Stimulated activated CD4-positive, alpha-beta T cell treated with anti-CD3 and anti-CD28 coated beads, TNF-alpha, amount 100 ng/mL, for 1 hour (primary cell): ENCODE measurements at places on chromosomes 2 and 18.

GRCh38 chr2:176003958-176004357, 1.9 kb upstream of the LNPK start:
- no peak for DNase-seq

GRCh38 chr18:48000701-48001100, 70.2 kb upstream of the SMAD2 start:
- no peak for DNase-seq

DNA sequence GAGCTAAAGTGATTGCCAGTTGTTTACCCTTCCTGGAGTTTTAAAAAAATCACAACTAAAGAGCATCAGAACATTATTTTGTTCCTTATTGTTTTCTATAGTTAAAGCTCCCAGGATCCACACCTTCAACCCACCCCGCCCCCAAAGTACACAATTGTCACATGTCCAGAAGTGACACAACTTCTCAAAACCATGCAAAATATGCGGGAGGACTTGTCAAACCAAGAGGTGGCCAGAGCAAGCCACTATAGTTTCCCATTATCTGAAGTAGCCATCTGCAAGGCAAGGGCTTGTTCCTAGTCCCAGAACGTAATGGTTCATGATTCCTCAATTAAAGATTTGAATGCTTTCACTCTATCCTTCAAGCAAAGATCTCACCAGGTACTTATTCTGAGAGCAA, 9.9 kb upstream of the INO80C start:
- no peak for DNase-seq

- no peak for DNase-seq
These were observed 21.1 kb upstream of the TMEM163 start for GRCh38 chr2:134739879-134740301.

- DNase-seq: no peak
These were observed 12.1 kb upstream of the TPO start for GRCh38 chr2:1400943-1401735.

DNA sequence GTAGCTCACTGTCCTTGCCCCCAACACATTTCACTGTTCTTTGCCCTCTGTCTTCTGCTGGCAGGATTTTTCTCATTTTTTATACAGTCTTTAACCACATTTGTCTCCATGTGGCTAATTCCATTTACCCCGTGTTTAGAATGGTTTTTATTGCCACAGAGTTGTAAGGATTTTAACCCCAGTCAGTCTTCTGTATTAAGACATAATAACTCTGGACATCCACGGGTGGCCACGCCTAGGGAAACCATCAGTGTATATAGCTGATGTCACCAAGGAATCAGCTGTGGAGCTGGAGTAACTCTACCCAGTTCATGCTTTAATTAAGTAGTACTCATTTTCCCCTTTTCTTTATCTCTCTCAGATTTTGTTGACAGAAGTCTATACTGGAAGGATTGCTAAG, 139.8 kb downstream of the MAP4K4 start:
- DNase-seq: no peak

DNA sequence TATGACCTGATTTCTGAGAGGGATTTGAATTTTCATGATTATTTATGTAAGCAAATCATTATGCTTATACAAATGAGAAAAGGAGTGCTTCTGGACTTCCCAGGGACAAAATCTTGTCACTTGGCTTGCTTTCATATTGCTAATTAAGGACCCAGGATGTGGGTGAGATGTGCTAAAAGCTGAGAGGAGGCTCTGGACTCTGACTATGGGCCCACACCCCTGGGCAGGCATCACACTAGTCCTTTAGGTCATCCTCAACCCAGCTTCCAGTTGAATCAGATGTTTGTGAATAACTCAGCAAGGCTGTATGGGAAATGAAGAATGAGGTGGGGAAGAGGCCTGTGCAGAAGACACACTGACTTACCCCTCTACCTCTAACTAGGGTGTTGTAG, 11.9 kb downstream of the IL1B start:
- no peak for DNase-seq

DNA sequence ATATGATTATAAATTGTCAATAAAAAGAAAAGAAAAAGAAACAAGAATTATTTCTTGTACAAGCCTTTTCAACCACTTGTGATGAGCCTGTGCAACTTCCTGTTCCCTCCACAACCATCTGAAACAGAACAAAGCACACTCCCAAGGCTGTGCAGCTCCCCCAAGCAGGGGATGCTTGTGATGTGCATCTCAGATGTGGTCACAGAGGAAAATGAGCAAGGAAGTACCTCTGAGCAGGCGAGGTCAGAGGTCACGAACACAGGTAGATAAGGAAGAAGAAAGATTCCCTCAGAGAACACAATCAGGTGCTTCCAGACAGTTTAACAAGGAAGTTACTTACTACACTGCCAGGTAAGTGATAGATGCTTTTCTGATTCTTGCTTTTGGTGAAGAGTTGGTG, 274.8 kb upstream of the SLC39A10 start:
- no peak for DNase-seq

- DNase-seq: no peak
These were observed 88.6 kb upstream of the B3GNT7 start for GRCh38 chr2:231306791-231307393.

GRCh38 chr18:45522371-45522770, 92.9 kb upstream of the SLC14A2 start:
- DNase-seq: no peak

- no peak for DNase-seq
These were observed 84.3 kb downstream of the MAP3K20 start for GRCh38 chr2:173159791-173160463.

- no peak for DNase-seq
These were observed 235.2 kb upstream of the LINC00305 start for GRCh38 chr18:64384101-64384500.

GRCh38 chr2:14257801-14258507, 374.6 kb upstream of the LRATD1 start:
- no peak for DNase-seq

DNA sequence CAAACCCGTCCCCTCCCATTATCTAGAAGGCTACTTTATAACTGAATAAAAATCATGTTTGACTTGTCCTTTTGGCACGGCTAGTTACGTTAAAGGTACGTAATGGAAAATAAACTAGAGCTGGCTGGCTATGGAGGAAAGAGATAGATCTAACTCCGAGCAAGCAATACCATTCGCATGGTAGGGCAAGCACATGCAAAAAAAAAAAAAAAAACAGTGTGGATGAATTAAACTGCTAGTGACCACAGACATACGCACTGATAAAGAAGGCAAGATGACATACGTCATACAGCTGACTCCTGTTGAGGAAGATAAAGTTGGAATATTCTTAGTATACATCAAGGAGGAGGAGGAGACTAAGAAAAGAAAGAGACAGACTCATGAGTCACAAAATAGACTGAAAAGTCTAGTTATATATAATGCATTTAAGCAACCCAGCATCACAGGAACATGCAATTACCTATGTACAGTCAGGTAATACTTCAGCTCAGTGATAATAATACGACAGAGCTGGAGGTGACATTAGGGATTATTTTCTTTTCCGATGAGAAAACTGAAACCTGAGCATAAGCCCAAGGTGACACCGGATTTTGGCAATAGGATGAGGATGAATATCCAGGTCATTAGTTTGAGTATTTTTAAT, 37.9 kb upstream of the NARS1 start:
- DNase-seq: no peak

DNA sequence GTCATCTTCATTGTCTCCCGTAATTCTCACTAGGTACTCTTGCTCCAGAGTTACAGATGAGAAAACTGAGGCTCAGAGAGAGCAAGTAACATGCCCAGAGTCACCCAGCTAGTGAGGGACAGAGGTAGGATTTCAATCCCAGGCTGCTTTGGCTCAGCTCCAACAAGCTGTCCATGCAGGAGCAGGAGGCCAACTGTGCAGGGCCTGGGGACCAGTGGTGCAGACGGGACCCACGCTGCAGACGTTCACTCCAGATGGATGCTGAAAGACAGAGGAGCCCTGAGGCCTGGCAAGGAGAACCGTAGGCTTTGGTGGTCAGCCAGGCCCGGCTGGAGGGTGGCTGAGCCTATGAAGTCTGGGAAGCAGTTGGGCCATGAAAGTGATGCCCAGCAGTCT, 102.6 kb downstream of the MCFD2 start:
- no peak for DNase-seq

- no peak for DNase-seq
These were observed 13.8 kb downstream of the RRM2 start for GRCh38 chr2:10136101-10136934.

DNA sequence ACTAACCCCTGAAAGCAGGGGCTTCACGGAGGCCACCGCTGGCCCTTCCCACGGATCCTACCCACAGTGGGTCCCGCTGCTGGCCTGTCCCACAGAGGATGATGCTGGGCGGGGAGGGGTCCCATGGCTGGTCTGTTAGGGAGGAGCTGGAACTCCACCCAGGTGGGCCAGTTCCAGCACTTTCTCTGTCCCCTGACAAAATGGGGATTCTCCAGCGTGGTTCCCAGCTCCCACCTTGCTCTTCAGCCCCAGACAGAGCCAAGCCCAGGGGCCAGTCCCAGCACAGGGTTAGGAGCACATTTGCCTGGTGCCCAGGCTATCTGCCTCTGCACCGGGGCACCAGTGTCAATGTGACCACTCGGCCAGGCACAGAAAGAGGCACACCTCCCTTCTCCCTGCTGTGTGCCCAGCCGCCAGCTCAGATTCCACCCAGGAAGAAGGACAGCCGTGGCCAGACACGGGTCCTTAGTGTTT, 50.0 kb downstream of the ANKMY1 start:
- no peak for DNase-seq

DNA sequence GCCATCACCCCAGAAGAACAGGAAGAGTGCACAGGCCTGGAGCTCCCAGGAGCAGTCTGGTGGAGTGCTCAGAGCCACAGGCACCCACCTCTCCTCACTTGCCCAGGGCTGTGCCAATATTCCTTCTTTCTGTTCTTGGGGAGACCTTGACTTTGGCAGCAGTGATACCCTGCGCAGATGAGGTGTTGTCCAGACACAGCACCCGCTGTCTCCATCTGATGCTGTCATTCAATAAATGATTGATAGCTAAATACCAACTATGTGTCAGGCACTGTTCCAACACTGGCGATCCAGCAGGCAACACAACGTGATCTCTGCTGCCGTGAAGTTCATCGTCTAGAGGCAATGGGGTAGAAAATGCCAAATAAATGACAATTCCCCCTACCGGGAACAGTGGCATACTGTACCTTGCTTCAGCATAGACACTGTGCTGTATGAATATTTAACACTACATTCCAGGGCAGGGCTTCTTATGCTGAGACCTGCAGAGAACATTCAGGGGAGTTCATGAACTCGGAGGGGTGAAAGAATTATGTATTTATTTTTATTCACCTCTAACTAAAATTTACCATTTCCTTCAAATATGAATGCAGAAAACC, 320.5 kb upstream of the NCKAP5 start:
- no peak for DNase-seq

DNA sequence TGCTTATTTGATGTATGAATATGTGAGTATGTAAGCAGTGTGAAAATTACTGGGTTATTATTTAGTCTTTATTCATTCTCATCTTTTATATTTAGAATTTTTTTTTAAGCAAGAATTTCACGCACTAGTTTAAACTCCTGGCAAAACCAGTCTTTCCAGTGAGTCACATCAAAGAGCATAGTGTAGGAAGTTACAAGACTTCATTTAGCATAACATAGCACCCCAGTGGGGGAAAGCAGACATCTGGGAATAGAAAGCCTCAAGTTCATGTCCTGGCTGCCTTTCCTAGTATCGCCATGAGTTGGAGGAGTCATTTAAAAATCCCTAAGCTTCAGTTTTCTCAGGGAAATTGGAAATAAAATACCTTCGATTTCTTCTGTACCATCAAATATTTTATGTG, 408.3 kb downstream of the NUP35 start:
- DNase-seq: no peak

- no peak for DNase-seq
These were observed 82.1 kb downstream of the BIN1 start for GRCh38 chr2:127024769-127025358.

GRCh38 chr2:178506101-178506500, 25.8 kb downstream of the PLEKHA3 start:
- no peak for DNase-seq

DNA sequence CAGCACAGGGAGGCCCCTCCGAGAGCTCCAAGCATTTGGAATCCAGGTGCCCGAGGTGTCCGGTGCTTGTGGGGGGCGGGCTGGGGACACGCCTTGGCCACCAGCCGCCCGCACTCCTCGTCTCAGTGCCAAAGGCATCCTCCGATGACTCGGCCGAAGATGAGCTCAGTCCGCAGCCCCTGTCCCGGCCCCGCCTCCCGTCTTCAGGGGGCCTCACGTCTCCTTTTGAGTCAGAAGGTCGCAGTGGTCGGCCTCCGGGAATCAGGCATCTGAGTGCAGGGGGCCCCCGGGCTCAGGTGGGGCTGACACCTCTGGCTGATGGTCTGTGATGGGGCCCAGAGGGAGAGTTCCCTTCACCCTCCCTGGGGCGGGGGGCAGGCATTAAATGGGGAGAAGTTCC, 74.8 kb downstream of the NFATC1 start:
- no peak for DNase-seq

DNA sequence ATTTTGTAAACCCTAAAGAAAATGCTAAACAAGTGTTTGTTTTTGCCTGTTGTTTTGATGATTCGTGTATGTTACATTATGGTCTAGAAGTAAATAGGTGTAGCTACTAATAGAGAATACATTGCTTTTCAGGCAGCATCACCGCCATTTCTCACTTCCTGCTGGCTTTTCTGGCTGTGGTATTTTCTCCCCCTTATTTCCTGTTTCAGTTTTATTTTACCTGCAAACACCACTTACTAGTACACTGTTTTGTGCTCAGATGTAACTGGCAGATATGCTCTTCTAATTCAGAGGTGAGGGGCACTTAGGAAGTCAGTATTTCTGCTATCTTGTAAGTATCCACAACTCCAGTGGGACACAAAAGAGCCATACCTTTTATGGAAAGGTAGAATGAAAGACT, 38.1 kb upstream of the SLC3A1 start:
- no peak for DNase-seq

DNA sequence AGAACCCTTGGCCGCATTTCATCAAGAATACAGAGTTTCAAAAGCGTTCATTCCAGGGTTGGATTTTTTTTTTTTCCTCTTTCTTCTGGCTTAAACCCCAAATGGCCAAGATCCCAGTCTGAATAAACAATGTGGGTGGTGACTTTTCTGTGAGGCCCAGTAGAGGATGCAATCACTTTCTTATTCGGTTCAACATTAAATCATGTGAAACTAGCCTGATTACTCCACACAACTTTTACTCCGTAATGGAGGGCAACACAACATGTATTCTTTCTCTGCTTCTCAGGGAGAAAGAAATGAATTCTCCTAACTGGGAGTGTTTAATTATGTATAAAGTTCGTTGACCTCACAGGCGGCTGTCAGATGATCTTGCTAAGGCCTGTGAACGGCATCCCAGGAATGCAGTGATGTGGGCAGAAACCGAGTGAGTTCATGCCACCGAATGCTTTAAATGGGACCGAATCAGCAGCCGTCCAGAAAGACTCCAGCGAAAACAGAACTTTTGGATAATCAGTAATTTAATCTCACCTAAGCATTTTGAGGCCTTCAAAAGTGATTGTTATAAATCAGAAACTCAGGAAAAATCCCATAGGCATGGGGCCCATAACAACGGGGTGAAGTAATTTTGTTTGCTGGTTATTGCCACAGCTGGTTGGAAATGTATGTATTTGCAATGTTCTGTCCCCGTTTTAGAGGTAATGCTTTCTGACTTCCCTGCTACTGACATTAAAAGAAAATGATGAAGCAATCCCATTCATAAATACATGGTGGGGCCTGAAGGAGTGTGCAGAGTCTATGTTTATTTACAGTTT, 81.5 kb downstream of the BCL2 start:
- DNase-seq: no peak
